ENCODE measurements at places on chromosomes 3 and 15.

DNA sequence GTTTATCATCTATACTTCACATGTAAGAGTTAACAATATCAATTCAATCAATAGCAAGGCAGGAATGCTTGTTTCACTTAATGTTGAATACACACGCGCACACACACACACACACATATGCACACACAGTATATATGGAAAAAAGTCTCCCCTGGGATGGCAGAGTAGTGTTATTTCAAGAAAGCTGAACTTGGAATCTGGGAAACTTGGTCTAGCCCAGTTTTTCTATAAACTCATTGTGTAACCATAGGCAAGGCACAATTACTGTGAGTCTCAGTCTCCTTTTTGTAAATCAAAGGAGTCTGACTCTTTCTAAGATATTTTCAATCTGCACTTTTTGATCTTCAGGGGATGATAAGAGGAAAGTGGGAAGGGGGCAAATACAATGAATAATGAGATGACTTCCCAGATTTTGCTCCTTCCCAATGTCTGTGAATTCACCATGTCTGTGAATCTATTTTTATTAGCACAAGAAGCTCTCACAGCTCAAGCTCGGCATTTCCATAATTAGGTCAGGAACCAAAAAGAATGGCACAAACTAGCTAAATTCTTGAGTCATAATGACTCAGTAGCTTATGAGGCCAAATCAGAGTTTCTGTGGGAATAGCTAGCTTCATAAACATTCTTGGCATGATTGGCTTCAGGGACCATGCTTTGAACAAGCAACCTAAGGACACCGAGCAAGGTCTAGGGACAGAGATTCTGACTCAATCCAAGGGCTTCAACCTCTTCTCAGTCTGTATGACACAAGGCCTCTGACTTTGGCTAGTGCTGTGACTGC lies 227.4 kb upstream of the DCBLD2 start:
- no peak for DNase-seq

DNA sequence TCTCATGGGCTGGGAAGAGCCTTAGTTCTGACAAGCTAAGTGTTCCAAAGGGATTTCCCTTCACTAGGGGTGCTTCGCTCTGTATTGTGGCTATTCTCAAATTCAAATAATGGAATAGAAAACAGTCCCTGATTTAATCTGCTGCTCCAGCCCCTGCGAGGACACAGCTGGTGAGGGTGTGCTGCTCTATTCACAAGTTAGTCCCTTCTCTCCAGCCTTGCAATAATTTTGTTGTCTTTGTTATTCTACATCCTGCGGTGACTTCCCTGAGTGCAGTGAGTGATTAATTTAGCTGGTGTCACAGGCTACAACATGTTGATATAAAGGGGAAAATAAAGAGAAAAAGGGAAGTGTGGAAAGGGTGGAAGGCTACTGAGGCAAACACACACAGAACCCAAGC lies 180.5 kb upstream of the VEPH1 start:
- peak; percentile 49 for DNase-seq

GRCh38 chr15:66254951-66255676 lies 1.6 kb upstream of the MEGF11 start:
- DNase-seq: no peak

DNA sequence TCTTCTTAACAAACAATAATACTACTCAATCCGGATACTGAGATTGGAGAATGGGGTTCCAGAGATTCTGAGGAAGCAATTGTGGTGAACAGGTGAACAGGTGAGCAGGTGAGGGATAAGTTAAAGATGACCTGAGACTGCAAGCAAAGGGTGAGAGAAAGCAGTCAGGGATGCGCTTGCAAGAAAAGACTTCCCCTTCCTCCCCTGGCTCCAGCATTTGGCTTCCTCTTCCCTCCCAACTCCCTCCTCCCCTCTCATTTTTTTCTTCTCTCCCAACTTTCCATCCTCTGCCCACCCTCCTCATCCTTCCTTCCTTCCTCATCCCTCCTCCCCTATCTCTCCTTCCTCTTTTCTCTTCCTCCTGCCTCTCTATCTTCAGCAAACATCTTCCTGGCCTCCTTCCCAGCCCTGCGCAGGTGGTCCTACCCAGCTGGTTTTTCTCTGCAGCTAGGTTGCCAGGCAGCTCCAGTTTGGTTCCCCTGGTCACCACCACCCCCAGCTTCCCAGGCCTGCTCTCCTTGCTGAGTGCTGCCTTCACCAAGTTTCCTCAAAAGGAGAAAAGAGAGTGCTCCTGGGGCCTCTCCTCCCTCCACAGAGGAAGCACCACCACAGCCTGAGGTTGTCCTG lies 10.4 kb upstream of the VIPR1 start:
- peak; percentile 36 for DNase-seq

- DNase-seq: no peak
These were observed 147.9 kb upstream of the ATP2B2 start for GRCh38 chr3:10653241-10653640.

DNA sequence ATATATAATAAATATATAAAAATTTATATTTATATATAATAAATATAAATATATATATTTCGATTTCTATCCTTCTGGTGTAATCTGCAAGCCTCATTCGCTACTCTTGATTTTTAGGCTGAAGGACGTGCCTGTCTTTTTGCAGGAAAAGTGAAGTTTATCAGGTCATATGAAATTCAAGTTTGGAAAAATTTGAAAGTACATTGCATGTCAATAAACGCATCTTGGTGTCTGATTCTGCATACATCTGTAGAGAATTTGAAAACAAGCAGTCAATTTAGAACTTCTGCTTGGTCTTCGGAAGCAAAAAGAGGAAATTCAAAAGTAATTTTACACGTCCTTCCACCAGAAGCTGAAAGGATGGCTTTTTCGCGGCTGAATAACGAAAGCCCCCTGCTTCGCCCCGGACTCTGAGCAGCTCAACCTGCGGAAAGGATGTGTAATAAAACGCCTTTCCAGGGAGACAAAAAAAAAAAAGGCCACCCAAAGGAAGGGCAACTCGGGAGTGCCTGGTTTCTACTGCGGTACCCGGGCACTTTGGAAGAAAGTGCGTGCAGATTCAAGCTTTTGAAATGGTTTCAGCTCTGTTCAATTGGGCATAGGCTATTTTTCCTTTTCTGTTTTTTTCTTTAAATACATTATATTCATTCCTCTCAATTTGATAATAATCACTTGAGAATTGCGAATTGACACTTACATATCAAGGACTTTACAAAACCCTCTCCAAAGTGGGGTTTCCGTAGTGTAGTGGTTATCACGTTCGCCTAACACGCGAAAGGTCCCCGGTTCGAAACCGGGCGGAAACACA lies 1.5 kb upstream of the MYNN start:
- DNase-seq: peak; percentile 95

DNA sequence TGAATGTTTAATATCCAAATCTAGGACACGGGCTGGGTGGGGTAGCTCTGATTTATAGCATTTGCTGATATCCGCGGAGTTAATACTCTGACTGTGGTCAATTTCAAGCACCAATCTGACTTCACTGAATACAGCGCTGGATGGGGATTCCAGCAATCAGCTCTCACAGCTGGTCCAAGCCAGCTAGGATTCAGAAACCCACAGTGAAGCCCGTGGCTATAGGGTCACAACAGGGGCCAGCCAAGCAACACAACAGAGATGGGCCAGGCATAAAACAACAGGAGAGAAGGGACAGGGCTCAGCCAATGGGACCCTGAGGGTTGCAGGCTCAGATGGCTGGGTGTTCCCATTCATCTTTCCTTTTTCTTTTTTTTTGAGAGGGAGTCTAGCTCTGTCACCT lies 5.4 kb upstream of the LMAN1L start:
- DNase-seq: no peak

GRCh38 chr3:141019244-141019643 lies 31.9 kb upstream of the SPSB4 start:
- no peak for DNase-seq

GRCh38 chr3:88267-88666 lies 108.3 kb upstream of the CHL1 start:
- no peak for DNase-seq

- DNase-seq: peak; percentile 48
These were observed 1120.1 kb downstream of the ROBO1 start for GRCh38 chr3:78647726-78648125.

GRCh38 chr15:75213212-75213767 lies 11.6 kb downstream of the C15orf39 start:
- no peak for DNase-seq

DNA sequence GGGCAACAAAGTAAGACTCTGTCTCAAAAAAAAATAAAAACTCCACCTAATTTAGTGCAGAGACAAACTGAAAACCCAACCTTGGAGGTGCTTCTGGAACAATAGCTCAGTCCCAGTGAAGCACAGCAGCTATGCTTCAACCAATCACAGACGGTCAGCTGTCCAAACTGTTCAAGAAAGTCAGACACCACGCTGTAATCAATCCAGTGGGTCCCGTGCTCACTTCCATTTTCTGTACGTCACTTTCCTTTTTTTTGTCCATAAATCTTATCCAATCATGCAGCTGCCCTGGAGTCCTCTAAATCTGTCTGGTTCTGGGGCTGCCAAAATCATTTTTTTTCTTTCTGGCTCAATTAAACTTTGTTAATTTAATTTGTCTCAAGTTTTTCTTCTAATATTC lies 93.6 kb upstream of the FAM174B start:
- no peak for DNase-seq

DNA sequence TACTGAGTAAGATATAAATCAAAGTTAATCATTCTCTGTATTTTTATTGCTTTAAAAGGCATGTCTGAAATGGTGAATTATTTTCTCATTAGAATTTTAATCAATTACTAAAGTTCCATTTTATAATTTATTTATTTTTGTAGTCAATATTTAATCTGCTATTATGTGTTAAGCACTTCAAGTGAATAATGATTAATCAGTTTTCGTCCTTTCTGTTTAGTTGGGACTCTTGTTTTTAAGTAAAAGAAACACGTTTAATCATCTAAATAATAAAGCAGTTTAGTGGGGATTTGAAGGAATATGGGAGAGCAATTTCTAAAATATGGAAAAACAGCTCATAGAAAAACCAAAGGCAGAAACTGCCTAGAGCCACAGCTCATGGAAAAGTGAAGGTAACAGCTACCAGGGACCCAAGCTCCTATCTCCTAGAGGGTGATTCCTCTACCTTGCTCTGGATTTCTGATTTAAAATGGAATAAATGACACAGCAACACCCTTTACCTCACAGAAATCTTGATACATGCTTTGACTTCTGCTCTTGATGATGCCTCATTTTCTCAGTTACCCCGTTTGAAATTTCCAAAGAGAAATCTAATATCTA lies 28.0 kb upstream of the SUCNR1 start:
- no peak for DNase-seq

- no peak for DNase-seq
These were observed at the start of gene GP9 for GRCh38 chr3:129060276-129061022. TSS of gene GP9 (plus strand) at chr3:129060779. CDS start at chr3:129061740, 961 bp downstream.

DNA sequence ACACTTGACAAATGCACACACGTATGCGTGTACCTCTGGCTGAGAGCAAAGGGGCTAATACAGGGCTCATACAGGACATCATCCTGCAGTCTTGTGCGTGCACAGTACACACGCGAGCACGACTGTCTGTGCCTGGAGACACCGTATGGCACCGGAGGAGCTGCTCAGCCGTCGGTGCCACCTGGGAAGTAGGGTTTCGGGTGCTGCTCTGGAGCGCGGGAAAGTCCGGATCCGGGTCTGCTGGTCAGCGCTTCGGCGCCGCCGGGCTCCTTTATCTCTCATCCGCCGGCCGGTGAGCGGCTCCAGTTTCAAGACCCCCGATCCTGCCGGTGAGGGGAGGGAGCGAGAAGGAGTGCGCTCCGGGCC lies 9.3 kb downstream of the FOXL2 start:
- no peak for DNase-seq

DNA sequence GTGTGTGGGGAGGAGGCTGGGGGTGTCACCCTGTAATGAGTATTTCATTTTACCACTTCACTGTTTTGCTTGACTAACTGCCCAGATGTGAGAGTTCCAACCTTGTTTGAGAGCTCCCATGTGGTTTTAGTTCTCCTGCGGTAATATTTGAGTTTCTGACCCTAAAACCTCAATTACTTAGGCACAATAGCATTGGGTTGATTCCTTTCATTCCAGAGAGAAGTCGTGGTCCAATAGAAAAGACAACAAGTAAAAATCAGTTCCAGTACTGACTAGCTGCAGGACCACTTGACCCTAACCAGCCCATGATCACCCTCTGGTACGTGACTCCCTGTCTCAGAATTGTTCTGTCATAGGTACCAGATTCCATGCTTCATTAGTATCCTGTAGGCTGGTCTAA lies 630.4 kb downstream of the CADM2 start:
- DNase-seq: peak; percentile 25

- no peak for DNase-seq
These were observed 24.2 kb downstream of the CPN2 start for GRCh38 chr3:194326968-194327217.

- no peak for DNase-seq
These were observed 195.1 kb downstream of the UBE3A start for GRCh38 chr15:25243800-25244097.

- DNase-seq: peak; percentile 62
These were observed at the start of gene ARNT2 for GRCh38 chr15:80404057-80404760. TSS of gene ARNT2 (plus strand) at chr15:80404382. CDS start at chr15:80404516, 134 bp downstream.

DNA sequence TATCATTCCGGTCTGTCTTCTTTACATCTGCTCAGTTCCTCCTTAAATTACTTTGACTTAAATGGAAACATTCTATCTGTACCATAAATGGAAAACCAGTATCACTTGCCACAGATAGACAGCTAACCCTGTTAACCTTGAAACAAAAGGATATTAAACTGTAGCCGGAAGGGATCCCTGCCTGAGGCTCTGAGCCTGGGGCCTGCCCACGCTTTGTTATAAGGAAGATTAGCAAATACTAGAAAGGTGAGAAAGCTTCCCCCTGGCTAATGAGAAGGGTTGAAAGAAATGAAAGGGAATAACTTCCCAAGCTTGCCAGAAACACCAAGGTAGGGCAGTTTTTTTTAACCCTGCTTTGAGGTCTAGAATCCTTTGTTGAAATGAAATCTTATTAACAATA lies 927.6 kb downstream of the FHIT start:
- peak; percentile 7 for DNase-seq

- DNase-seq: peak; percentile 23
These were observed 36.9 kb downstream of the CTNNB1 start for GRCh38 chr3:41236228-41236627.

DNA sequence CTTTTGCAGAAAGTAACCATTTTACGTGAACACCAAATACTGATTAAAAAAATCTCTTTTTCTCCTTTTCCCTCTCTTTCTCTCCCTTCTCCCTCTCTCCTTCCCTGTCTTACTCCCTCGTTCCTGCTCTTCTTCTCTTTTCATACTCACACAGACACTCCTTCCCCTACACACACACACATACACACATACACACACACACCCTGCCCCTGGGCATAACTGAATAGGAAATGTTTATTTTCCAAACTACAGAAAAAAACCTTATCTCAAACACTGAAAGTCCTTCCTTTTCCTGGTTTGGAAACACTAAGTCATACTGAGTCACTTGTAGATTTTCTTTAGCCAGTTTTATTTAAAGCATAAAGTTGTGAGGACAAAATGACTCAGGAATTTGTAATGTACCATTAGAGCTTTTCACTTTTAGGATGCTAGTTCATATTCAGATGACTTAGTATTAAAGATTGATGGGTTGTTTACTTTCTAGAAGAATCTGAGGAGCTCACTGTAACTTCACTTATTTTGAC lies 62.4 kb downstream of the MBNL1 start:
- no peak for DNase-seq

DNA sequence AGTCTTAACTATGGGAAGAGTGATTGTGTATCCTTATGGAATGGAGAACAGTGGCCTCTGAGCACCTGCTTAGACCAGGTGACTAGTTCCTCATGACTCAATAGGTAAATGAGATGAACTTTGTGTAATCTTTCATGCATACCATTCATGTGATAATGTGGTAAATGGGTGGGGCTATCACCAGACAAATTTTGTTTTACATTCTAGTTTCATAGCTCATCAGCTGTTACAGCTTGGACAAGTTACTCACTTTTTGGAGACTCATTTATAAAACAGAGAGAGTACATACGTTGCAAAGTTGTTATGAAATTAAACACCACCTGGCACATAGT lies 103.7 kb upstream of the TGFBR2 start:
- no peak for DNase-seq

Data from NCI-H69 (cell line).